ENCODE measurements at places on chromosomes 2 and 18. TPM values are rescaled to one million over a fixed set of nuclear protein-coding genes. Genes with fewer than 3 reads are reported as not detected.

DLX1 gene
- total RNA-seq: not detected

- H3K4me3 ChIP-seq: peak overlapping the region; percentile 68
- DNase-seq: peak; percentile 71
- peaks cover 71% of the 10 kb centered on the region for H3K4me1 ChIP-seq
- H3K27me3 ChIP-seq: no peaks in the 10 kb centered on the region
Observed at GRCh38 chr2:26068602-26069298, 34.9 kb downstream of the RAB10 start.

ABHD1 gene
- 0.20 TPM for total RNA-seq

GRCh38 chr2:236531996-236532395 lies 37.6 kb upstream of the ACKR3 start:
- H3K27me3 ChIP-seq: peaks cover 8% of the 10 kb centered on the region
- DNase-seq: no peak
- no peak overlapping the region for H3K27ac ChIP-seq
- H3K4me3 ChIP-seq: no peak overlapping the region
- H3K36me3 ChIP-seq: peaks cover 1% of the 10 kb centered on the region

CD8B2 gene
- total RNA-seq: not detected

- peak; percentile 73 for DNase-seq
- H3K27ac ChIP-seq: peak overlapping the region; percentile 74
- H3K36me3 ChIP-seq: peaks cover 2% of the 10 kb centered on the region
Observed at GRCh38 chr18:23935804-23936203, 78.8 kb upstream of the TTC39C start.

NPAS2 gene
- 1.4 TPM for total RNA-seq

MPP4 gene
- total RNA-seq: not detected

GPR39 gene
- total RNA-seq: not detected

GRCh38 chr2:109282360-109282759 lies 153.4 kb downstream of the SH3RF3 start:
- no peak overlapping the region for H3K27ac ChIP-seq
- DNase-seq: no peak
- no peaks in the 10 kb centered on the region for H3K4me1 ChIP-seq
- peaks cover 19% of the 10 kb centered on the region for H3K27me3 ChIP-seq

Measured in activated CD4-positive, alpha-beta memory T cell treated with anti-CD3 and anti-CD28 coated beads, Interleukin-2, amount 10 ng/mL, durations not matched to agents 7 days and 5 days (primary cell).